SK-N-SH (cell line): ENCODE measurements at places on chromosomes 12 and 14. TPM values are rescaled to one million over a fixed set of nuclear protein-coding genes. Genes with fewer than 3 reads are reported as not detected.

Gene CLEC9A
- not detected in 2 replicates for polyA plus RNA-seq

GRCh38 chr12:128083132-128083729 lies 183.7 kb upstream of the TMEM132C start:
- DNase-seq: no peak

DNA sequence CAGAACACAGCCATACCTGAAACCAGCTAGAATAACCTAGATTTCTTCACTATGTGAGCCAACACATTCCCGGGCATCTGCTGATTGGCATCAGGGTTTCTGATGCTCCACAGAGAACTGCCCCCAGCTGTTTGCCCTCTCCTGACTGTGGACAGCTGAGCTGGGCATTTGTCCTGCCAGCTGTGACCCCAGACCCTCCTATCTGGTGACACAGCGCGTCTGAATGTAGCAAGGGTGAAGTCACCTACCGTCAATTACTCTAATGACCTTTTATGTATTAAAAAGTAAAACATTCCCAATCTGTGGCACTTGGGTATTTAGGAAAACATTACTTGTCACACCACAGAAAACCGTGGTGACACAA lies 29.7 kb upstream of the SFSWAP start:
- DNase-seq: peak; percentile 19

GRCh38 chr14:102629808-102630350 lies 37.4 kb downstream of the RCOR1 start:
- DNase-seq: no peak

GRCh38 chr12:106157802-106158201 lies 19.0 kb upstream of the NUAK1 start:
- no peak for DNase-seq

- no peak for DNase-seq
These were observed 38.2 kb upstream of the PRB4 start for GRCh38 chr12:11348439-11348838.

GRCh38 chr12:81337886-81338285 lies 260.0 kb downstream of the ACSS3 start:
- no peak for DNase-seq

- no peak for DNase-seq
These were observed 1027.6 kb downstream of the BCL11B start for GRCh38 chr14:98244162-98244948.

GRCh38 chr12:51678086-51678724 lies 87.2 kb downstream of the SCN8A start:
- peak; percentile 62 for DNase-seq

- no peak for DNase-seq
These were observed 943 bp downstream of the TESPA1 start for GRCh38 chr12:54983536-54984101.
